ENCODE measurements at places on chromosomes 6 and 20.

DNA sequence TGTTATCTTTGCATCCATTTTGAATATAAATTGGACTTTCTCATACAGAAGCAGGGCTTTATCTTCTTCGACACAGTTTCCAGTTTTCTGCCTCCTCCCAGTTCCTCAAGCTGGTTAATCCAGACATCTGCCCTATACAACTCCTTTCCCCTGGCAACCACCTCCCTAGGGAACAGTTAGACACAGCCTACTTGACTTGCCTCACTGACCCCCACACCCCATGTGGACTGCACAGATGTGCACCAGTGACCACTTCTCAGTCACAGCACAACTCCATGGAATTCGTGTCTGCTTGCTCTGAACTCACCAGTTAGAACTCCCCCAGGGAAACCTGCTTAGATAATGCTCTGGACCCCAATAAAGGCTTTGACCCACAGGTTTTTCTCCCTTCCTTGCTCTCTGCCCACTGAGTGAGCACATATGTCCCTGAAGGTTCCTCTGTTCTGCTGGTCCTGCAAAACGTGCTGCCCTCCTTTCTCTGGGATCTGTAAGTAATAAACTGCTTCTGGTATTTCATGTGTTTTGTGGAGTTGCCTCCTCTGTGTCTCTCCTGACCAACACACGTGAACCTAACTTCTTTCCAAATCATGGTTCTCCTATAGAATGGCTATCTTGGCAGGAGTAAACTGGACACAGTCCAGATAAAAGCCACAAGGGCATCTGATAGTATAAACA is 351.2 kb downstream of the CD83 start:
- no peak for DNase-seq

- DNase-seq, result no peak
Measured at GRCh38 chr20:56689852-56690485, 60.9 kb downstream of the TFAP2C start.

DNA sequence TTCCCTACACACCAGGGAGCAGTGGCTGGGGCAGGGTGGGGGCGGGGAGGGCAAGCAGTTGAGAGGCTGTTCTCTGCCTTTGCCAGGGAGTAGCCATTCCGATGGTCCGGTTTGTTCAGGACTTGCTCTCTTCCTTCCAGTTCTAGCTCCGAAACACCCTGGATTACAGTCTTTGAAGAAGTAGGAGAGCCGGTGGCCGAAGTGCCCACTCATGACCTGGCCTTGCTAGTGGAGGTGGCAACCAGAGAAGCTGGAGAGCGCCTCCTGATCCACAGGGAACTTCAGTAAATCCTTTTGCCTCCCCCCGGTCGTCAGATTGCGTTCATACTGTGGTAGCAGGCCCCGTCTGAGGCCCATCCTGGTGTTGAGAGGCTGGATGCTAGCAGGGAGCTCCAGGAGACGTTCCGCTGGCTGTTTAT is 92.8 kb downstream of the ARID1B start:
- DNase-seq, result no peak

- no peak for DNase-seq
Measured at GRCh38 chr20:55097621-55098020, 622.2 kb downstream of the DOK5 start.

DNA sequence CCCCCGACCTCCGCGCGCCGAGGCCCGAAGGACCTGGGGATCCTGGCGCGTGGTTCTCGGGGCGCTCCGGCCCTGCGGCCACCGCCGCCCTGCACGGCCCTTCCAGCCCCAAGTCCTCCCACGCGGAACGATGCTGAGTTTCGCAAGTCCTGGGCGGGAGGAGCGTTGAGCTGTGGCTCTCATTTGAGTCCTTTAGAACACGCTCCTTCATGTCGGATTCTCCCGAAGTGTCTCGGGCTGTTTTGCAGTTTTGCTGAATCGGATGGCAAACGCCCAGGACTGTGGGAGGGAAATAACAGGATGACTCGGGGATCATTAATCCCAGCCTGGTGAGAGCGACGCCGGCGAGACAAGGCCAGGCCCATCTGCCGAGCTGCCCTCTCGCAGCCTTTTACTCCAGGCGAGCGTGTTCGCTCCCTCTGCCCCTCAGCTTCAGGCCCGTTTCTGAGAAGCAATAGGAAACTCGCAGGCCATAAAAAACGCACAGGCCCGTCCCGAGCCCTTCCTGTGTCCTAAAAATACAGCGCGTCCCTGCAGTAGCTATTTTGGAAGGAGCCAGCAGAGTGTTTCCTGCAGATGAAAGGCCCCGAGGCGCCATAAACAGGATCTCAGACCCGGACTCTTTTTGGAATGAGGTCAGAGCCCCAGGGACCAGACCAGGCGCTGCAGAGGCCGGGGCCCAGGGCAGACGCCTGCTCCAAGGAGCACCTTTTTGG is 153.5 kb downstream of the DLL1 start:
- DNase-seq, result no peak

GRCh38 chr6:157592541-157592940 is 211.6 kb downstream of the ZDHHC14 start:
- DNase-seq, result no peak

DNA sequence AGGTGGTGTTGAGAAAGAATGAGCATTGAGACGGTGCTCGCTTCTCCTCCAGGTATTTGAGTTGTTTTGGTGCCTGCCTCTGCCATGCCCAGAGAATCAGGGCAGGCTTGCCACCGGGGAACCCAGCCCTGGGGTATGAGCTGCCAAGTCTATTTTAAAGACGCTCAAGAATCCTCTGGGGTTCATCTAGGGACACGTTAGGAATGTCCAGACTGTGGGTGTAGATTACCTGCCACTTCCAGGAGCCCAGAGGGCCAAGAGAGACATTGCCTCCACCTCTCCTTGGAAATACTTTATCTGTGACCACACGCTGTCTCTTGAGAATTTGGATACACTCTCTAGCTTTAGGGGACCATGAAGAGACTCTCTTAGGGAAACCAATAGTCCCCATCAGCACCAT is 28.3 kb downstream of the SAYSD1 start:
- DNase-seq, result no peak

DNA sequence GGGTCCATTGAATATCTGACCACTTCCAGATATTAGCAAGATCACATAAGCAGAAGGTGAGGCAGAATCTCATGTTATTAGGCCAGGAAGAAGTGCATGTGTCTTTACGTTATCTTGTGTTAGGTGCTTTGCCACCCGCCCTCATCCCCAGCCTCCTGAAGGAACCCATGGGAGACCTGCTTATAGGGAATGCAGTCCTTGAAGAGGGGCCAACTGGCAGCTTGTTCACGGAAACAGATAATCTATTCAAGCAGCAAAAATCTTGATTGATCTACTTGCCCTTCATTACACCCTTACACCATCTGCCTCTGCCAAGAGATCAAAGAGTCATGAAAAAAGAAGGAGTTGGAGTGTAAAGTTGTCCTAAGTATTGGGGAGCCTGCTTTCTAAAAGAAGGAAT is 576.4 kb downstream of the HTR1B start:
- no peak for DNase-seq

DNA sequence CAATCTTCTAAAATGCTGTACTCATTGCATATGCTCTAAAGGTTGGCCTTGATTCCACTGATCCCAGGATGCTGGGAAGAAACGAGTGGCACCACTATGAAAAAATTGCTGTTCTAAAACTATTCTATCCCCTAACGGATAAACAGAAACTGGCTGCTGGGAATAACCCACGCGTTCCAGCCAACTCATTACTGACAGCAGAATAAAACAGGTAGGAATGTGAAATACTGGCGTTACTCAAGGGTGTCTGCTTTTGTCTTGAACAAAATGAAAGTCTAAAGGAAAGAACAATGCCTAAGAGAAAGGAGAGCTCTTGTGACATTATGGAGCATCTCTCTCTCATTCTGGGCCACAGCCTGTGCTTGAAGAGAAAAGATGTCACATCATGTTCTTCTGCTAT is 26.1 kb downstream of the GPR63 start:
- DNase-seq, result no peak

DNA sequence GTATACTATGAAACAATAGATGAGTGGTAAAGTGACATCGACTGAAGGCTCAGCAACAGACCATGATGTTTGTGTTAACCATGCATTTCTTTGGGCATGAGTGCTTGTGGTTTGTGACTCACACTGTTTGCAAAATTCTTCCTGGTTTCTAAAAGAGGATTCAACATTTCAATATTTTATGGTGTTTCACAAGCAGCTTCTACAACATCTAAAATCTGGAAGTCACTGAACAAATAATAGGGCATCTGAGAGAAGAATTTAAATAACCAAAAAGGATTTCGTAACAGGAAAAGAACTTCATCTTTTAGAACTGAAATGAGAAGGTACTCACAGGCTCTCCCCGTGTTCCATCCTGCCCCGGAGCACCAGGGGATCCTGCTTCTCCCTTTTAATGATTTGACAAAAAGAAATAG is 146.2 kb downstream of the COL21A1 start:
- DNase-seq, result no peak

DNA sequence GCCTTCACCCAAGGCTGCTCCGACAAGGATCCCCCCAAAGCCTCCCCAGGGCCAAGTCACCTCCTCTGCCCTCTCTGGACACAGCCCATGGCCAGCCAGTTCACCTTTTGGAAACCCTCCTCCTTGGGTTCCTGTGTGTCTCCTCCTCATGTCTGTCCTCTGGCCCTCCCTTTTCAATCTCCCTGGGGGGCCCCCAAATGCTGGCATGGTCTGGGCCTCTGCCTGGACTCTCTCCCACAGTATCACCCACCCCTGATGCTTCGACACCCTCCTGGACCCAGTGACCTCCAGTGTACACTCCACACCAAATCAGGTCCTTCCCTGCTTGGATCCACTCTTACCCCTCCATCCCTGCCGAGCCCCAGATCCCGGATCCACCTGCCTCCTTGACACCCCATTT is 46.7 kb upstream of the NNAT start:
- no peak for DNase-seq

DNA sequence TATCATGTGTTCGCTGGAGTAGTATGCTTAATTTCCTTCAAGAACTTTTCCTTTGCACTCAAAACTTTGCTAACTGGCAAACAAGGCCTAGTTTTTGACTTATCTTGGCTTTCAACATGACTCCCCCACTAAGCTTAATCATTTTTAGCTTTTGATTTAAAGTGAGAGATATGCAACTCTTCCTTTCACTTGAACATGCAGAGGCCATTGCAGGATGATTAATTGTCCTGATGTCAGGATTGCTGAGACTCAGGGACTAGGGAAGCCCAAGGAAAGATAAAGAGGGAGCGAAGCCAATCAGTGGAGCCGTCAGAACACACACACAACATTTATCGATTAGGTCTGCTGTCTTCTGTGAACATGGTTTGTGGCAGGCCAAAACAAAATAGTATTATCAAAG is 491.4 kb downstream of the CBLN4 start:
- DNase-seq, result no peak

- no peak for DNase-seq
Measured at GRCh38 chr6:168648240-168649125, 207.5 kb downstream of the SMOC2 start.

GRCh38 chr6:108091288-108091687 is 16.7 kb upstream of the OSTM1 start:
- DNase-seq, result no peak

DNA sequence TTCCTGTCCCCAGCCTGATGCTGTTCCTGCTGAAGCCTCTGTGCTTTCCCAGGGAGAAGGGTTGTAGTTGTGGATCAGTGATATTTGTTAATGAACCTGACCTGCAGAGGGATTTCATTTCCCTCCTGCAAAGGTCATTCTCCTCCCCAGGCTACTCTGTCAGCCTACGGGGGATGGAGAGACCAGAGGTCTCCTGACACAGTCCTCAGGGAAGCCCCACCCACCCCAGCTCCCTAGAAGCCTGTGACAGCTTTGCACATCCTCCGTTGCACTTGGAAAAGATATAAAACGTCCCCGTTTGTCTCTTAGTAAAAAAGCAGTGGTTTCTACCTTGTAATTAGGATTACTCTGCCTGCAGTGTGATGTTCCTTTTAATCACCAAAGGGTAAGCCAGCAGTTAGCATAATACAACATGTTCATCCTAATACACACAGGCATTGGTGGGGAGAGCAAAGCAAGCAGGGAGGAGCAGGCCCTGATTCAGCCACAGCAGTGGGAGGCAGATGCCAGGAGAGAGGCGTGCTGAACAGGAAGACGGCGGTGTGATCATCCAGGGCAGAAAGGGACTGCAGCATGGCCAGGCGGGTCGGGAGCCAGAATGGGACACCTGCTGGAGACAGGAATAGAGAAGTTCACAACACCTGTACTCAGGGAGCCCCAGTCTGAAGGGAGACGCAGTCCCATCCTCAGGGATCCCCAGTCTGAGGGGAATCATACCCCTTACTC is 293.5 kb downstream of the LRFN2 start:
- no peak for DNase-seq

GRCh38 chr6:129340983-129341382 is 369.0 kb downstream of the ARHGAP18 start:
- no peak for DNase-seq

DNA sequence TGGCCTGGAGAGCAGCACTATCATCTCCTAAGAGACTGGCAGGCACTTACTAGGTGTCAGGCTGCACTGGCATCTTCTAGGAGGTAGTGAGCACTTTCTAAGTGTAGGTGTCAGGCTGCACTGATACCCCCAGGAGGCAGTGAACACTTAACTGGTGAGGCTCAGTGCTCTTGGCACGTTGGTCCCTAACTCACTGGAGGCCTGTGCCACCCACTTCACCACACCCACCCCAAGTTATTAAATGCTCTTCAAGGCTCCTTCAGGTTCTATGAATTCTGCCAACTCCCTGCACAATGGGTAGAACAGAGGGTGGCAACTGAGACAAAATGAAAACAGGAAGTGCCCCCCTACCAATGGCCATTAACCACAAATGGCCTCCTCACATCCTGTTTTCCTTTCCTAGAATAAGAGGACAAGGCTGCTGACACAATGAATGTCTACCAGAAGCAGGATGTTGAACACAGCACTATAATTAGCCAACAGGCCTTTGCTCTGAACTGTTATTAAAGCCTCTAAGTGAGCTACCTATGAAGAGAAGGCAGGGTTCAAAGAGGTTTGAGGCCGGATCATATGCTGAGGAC is 29.4 kb downstream of the NCOA5 start:
- peak; percentile 24 for DNase-seq

GRCh38 chr6:64902596-64902995 is 804.4 kb downstream of the EYS start:
- no peak for DNase-seq

DNA sequence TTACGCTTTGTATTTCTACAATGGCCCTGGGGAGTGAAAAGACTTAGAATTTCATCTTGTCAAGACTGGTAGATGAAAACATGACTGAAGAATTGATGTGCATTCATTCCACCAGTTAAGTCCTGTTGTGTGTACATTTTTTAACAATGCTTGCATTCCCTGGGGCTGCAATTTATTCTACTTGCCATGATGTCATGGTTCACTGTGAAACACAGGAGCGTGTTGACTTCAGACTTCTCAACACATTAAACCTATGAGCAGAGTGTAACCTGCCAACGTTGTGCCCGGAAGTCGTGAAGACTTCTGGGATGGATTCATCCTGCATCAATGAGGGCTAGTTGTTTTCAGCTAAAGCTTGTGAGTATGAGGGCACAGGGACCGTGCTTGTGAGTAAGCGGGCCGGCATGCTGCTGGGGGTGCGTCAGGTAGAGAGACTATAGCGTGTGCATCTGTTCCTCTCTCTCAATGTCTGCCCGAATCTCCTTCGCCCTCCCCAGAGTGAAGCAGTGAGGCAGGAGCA is 26.3 kb upstream of the RIMS4 start:
- DNase-seq, result no peak

- DNase-seq, result no peak
Measured at GRCh38 chr6:30378290-30378937, 33.5 kb downstream of the RPP21 start.

- DNase-seq, result no peak
Measured at GRCh38 chr20:10985536-10985935, 311.7 kb upstream of the JAG1 start.

- DNase-seq, result no peak
Measured at GRCh38 chr20:23151885-23152284, 65.8 kb upstream of the CD93 start.

All from CD4-positive, alpha-beta T cell treated with Interleukin-21 for 1 hour (primary cell).